GM03348 (cell line): ENCODE measurements at places on chromosomes 7 and 10.

DNA sequence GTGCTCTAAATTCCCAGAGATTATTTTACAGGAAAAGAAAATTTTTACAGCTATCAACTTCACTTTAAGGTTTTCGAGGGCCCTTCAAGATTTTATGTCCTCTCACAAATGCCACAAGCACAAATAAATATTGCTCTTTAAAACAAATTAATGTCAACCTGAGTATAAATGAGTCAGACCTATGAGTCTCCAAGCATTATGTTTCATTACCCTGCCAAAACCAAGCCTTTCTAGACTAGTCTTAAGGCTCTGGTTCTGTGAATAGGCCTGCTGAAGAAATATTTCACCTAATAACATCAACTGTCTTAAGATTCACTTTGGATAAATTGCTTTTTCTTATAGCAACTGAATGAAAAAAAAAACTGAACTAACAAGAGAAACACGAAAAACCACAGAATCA lies 153.0 kb downstream of the PDE1C start:
- no peak for DNase-seq

DNA sequence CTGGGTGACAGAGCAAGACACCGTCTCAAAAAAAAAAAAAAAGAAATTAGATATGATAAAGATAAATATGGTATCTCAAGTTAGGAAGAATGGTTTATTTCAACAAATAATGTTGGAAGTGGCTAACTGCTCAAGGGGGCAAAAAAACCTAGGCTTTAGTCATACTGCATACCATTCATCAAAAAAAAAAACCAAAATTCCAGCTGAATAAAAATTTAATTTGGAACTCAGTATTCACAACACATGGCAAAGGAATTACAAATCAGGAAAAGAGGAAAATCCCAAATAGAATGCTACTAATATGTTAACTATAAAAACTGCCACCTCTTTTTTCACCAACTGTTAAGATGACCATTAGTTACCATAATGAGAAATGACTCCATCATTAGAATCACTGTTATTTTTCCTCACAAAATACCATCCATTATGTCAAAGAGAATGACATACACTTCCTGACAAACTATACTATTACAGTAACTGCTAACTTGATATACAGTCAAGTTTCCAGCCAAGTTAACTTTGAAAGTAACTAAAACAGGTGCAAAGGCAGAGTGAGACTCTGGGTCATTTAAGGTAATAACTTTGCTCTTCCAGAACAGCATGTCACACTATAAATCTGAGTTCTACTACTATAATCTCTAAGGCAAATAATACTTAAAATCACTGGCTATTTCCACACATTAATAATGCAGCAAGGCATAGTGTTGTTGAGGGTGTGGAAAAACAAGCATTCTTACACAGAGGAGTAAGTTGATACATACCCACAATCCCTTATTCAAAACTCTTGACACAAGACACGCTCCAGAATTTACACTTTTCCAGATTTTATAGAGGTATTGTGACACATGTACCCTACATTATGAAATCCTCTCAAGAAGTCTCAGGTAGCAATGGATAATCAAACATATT lies 10.2 kb downstream of the KBTBD2 start:
- peak; percentile 38 for DNase-seq

DNA sequence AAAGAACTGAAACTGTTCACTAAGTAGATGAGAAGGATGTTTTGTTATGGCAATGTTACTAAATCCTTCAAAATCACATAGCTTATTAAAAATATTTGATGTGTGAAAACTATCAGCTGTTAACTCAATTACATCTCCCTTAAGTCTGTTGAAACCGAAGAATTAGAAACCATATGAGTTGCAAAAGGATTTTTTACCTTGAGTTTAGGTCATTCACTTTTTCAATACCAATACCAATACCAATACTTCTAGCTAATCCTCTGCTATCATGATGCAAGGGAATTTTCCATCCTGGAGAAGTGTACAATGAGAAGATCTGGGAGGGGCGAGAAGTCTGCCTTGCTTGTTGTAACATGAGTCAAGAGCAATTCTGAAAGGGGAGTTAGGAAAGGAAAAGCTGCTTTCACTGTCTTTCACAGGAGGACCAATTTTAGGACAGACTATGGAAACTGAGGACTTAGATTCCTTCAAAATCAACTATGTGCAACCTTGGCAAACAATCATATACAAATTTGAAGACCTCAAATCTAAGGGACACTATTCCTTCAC lies 199.7 kb downstream of the IMMP2L start:
- DNase-seq, result peak; percentile 48

GRCh38 chr7:130334274-130334673 lies 10.3 kb upstream of the CPA5 start:
- no peak for DNase-seq

DNA sequence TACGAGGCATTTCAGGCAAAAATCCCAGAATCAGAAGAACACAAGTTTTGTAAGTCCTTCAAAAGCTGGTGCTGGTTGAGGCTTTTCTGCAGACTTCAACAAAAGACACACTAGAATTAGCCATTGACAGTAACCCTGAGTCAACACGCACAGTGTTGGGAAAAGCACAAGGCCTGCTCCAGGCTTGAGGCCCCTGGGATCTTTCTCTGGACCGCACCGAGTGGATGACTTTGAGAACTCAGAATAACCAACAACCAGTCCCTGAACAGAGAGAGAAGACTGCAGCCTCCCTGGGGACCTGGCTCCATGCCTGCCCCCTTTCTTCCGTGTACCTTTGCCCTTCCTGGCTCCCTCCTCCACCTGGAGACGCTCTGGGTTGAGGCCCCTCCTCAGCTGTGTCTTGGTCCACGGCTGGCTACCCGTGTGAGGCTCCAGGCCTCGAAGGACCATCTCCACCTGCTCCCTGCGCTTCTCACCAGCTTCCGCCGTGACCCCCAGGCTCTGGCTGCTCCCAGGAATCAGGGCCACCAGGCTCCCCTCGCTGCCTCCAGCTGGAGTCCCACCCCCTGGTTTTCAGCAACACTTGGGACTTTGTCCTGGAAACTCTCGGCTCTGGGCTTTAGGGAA lies 28.4 kb downstream of the DIP2C start:
- DNase-seq, result no peak

DNA sequence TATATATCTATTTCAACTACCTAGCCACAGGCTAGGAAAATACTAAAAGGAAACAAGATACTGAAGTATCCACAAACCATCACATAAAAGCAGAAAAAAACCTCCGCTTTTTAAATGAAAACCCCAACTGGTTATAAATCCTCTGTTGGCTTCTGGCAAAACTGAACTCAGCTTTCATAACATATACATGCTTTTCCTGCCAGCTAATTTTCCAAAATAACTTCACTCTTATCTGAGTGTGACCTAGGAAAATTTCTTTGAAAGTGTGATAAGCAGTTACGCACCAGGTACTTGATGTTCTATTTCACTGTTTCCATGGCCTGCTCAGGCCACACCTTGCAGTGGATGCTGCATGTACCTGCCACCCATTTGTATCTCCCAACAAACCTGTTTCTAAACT lies 11.8 kb downstream of the FAM3C start:
- DNase-seq, result no peak

- no peak for DNase-seq
Observed at GRCh38 chr10:22894714-22895113, 33.1 kb upstream of the ARMC3 start.

DNA sequence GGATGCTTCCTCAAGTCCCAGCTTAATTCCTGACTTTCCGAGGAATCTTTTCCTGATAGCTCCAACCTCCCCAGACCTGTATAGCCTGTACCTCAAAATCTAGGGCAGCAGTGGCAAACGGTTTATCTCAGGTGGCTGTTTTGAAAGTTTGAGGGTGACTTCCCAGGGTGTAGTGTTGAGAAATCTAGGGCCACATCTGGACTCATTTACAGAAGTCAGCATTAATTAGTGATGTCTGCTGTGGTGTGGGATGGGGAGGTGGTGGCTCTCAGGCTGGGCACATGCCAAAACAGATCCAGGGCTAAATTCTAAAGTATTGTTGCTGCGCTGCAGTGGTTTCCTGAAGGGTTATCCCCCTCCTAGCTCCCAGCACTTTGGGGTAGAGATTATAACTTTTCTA lies 38.0 kb downstream of the UNC5B start:
- peak; percentile 54 for DNase-seq

- no peak for DNase-seq
Observed at GRCh38 chr7:3892686-3893085, 591.6 kb downstream of the SDK1 start.

DNA sequence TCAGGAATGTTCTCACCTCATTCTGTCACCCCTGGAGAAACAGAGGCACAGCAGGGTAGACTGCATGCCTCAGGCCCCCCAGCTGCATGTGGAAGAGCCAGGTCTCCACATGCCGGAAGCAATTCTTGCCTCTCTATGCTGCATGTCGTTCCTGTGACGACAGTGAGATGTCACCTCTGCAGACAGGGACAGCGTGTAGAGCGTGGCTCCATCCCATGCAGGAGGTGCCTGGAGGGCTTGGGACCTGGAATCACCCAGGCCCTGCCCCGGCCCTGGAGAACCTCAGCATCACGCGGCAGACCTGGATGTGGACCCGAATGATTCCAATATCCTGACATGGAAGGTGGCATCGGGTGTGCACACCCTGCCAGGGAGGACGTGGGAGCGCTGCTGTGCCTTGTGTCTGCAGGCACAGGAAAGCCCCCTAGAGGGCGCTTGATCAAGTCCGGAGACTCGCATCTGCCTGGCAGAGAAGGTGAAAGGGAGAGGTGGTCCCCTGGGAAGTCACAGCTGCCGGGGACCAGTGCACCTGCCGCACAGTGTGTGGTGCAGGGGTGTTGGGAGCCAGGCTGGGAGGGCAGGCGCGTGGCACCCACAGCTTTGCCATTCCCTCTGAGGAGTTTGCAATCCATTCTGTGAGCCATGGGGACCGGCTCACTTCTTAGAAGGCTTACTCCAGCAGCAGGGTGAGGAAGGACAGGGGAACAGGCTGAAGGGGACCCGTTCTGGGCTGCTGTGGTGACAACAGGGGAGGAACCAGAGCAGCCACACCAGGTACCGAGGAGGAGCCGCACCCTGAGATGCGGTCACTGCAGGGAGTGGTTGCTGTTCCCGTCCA lies 45.3 kb upstream of the EN2 start:
- peak; percentile 73 for DNase-seq

- peak; percentile 83 for DNase-seq
Observed at GRCh38 chr7:67484244-67484751, 487.7 kb downstream of the TYW1 start.

GRCh38 chr7:30884881-30885280 lies 26.8 kb upstream of the AQP1 start:
- no peak for DNase-seq

DNA sequence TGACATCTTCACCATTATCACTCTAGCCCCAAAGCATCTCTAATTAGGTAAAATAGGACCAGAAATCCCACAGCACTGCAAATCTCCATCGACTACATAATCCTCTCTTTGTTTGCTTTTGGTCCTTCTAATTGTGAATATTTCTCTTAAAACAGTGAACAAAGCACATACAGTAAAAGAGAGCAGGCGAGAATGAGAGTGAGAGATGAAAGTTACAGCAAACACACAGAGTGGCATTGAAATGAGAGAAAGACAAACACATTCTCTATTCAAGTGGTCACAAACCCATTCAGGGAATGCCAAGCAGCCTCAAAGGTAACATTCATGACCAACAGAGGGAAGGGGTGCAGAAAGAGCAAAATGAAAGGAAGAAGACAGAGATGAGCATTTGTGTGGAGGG lies 109.8 kb upstream of the PTN start:
- no peak for DNase-seq

DNA sequence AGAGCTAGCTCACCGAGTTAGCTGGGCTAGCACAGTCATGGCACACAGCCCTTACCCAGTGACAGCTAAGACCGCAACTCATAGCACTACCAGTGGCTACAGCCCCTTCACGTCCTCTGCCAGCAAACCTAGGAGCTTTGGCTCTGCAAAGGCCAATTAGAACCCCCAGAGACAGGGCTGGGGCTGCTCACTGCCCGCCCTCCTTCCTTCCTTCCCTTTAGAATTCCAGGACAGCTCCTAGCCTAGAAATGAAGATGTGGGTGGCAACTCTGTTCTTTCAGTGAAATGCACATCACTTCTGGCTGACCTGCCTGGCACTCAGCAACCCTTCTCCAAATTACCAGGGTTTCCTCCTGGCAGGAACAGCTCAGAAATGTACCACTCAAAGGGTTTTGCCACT lies 99.9 kb downstream of the FAM53B start:
- no peak for DNase-seq

DNA sequence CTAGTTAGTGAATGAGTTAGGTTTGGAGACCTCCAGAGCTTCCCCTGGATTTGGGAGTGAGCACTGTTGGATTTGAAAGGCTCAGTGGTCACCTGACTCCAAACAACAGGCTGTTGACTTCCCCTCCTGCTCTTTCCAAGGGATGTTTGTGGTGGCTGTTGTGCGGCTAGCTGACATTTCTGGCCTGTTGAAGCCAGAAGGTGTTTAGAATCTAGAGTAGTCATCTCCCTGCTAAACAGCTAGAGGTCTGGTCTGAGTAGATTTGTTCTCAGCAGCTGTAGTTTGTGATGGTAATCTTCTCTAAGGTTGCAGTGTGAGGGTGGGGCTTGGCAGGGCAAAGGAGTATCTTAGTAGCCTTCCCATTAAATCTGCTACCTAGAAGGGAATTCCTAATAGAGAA lies 30.1 kb downstream of the BPGM start:
- no peak for DNase-seq

DNA sequence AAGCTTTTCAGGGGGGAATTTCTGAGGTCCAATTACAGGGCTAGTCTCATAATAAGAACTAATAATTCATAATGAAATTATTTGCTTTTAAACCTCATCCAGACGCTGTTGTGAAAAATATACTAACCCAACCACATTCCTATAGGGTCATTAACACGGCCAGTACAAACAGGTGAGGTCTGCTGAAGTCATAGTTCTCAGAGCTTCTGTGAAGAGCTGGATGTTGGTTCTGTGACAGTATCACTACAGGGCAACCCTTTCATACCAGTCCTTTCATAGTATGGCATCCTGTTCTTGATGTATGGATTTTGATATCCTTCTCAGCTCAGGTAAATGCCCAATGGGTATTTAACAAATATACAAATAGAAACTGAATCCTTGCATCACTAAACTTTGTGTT lies 62.3 kb upstream of the FAM133B start:
- DNase-seq, result no peak

DNA sequence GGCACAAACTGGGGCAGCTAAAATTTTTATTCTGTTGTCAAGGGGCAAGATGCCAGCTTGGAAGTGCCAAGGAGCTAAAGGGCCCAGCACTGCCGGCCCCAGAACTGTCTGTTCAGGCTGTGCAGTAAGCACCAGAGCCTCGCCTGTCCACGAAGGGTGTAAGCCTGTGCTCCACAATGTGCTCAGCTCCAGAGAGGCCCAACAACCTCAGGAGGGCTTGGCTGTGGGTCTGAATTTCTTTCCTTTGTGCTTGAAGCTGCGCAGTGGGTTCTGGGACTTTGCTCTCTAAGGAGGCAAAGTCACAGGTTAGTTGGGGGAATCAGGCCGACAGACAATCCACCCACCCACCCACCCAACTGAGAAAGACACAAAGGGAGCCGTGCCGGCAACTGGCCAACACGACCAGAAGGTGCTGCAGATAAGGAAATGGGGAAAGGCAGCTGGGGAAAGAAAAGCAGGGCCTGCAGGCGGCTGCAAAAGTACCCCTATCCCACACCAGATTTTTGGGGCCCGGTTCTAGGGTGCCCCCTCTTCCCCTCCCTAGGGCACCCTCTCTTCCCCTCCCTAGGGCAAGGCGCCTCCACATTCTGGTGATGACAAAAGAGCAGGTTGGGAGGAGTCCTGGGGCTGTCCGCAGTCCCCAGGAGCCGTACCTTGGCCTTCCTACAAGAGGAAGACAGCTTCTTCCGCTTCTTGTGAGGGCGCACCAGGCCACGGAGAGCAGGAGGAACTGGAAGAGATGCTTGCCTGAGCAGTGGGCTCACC lies 7.7 kb downstream of the DDX56 start:
- no peak for DNase-seq

GRCh38 chr7:94062372-94062771 lies 58.2 kb upstream of the BET1 start:
- peak; percentile 46 for DNase-seq
